ENCODE measurements at places on chromosomes 13 and 19.
A peak's percentile ranks its signal among the peaks of the same experiment; 100 is the strongest.

- peak; percentile 74 for DNase-seq
These were observed 14.7 kb downstream of the UBAC2 start for GRCh38 chr13:99215184-99215830.

DNA sequence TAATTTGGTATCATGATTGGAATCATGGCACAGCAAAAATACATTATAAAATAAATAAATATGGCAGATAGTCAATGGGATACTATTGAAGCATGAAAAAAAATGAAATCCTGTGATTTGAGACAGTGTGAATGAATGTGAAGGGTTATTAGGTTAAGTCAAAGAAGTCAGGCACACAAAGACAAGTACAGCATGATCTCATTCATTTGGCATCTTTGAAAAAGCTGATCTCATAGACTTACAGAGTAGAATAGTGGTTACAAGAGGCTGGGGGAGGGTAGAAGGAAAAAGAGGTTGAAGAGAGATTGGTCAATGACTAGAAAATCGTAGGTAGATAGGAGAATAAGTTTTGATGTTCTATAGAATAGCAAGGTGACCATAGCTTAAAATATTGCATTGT is 295.1 kb upstream of the SLITRK5 start:
- DNase-seq = no peak

GRCh38 chr13:25463496-25463895 is 91.7 kb downstream of the ATP8A2 start:
- no peak for DNase-seq

DNA sequence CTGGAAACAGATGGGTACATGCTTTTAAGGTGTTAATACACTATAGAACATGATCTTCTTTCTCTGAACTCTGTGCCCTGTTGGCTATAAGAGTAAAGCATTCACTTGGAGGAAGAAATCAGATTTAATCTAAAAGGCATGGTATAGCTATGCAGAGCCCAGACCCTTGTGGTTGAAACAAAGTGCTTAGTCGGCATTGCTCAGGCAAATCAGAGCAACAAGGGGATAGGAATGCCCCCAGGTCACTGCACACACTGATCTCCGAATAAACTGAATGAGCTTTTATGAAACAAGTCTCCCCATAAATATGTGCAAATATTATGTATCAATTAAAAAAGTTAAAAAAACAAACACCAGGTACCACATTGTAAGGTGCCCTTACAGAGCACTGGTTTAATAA is 52.0 kb upstream of the RGCC start:
- DNase-seq = no peak

- no peak for DNase-seq
These were observed 40.8 kb downstream of the CHST8 start for GRCh38 chr19:33662391-33663092.

DNA sequence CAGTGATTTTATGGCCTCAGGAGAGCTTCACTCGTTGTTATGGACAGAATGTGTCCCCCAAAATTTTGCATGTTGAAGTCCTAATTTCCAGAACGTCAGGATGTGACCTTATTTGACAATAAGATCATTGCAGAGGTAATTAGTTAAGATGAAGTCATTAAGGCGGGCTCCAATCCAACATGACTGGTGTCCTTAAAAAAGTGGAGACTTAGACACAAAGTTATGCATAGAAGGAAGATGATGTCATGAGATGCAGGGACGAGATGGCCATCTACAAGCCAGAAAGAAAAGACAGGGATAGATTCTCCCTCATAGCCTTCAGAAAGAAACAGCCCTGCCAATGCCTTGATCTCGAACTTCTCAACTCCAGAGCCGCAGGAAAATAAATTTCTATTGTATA is 25.8 kb upstream of the SPATA13 start:
- DNase-seq = no peak

DNA sequence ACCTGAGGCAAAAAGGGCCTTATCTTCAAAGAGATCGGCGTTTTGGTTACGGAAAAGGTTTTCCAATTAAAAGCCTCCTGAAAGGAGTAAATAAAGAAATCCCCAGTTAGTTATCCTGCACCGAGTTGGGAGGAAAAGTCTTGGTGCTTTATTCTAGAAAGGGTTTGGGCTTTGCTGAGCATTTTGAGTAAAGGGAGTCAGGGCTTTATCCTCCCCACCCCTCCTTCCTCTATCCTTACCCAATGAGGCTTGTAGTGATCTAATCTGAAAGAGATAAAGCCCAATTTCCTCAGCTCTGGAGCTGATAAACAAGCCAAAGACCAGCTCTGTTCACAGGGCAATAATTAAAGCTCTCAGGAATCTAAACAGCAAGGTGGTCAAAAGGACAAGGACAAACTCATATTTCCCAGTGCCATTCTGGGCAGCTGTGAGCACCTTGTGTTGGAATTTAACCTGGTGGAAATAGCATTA is 188.9 kb upstream of the TSC22D1 start:
- DNase-seq = no peak

- peak; percentile 38 for DNase-seq
These were observed at the start of gene KIRREL2 for GRCh38 chr19:35856546-35857149. Gene KIRREL2 (plus strand): TSS chr19:35856911. CDS start chr19:35857120, 209 bp downstream.

- DNase-seq = no peak
These were observed 133.6 kb upstream of the RNF113B start for GRCh38 chr13:98310485-98311199.

DNA sequence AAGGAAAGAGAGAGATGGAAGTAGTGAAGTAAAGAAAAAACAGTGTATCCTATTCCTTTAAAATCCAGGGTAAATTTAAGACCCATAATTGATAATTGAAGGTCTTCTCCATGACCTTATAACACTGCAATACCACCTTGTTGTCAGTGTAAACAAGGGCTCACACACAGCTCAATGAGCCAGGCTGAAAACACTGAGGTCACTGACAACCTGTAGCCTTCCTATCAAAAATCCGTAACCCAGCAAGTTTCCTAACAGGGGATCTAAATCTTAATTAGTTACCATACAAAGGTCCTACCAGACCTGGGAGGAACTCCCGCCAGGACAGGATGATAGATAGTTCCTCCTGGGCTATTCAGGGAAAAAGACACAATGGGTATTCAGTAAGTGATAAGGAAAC is 1677.1 kb downstream of the OLFM4 start:
- no peak for DNase-seq

DNA sequence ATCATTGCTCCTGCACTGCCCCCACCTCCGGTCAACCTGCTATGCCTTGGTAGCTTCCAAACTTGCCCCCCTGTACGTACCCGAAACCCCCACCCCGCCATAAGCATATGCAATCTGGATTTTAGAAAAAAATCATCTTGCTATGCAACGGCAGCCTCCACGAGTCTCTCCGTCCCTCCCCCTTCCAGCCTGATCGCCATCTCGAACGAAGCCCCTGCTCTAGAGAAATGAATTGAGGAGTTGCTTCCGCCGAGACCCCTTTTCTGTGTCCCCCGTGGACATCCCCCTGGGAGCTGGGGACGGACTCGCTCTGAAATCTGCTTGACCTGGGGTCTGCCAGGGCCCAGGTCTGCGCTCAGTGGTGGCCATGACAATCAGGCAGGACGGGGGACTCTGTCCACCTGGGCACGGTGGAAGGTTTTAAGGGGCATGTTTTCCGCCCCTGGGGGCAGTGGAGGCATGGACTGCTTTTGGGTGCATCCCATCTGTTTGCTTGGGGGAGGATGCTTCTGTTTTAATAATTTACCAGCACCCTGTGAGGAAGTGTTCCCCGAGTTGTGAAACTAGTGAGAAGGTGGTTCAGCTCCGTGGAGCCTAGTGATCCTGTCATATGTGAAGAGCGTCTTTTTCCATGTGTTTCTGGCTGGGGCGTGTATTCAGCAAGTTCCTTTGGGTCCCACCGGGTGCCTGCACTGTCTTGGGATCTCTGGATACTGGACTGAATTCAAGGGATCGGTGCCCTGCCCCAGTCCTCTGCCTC is 1.0 kb downstream of the KDM4B start:
- peak; percentile 25 for DNase-seq

DNA sequence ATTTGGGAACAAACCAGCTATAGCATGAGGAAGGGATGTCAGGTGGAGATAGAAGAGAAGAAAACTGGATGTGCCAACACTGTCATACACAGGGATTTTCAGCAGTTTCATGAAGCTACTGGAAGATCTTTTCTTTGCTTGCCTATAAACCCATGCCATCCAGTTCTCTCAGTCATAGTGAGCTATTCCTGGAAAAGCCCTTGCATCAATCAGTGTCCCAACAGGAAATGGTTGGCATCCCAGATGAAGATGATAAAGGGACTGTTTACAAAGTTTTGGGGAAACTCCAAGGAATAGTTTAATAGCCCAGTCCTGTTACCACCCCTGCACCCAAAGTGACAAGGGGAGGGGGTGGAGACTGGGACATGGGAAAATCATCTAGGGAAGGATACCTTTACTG is 58.5 kb upstream of the ARGLU1 start:
- no peak for DNase-seq

DNA sequence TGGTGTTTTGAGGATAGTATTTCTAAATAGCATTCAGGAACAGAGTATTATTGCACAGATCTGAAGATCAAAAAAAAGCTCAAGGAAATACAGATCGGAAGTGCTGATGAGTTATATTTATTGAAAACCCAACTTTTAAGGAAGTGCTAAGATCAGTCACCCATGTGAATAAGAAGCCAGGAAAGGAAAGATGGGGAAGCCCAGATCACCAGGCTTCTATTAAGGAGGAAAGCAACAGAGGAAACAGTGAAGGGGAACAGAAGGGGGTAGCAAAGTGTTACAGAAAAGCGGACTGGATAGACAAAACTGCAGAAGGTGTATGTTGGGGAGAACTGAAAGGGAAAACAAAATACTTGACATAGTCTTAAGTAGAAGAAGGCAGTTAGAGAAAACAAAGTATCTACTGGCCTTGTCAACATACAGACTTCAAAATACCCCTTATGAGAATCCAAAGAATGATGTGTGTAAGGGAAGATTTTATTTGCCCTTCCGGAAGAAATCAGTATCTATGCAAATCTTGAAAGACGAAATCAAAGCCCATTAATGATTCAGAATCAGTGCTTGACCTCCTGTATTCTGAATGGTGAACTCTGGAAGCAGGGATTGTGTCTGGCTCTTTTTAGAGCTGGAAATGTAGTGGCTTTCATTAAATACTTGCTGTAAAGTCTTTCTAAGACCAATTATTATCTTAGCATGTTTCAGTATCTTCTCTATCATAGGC is 12.1 kb downstream of the UFM1 start:
- DNase-seq = no peak

- DNase-seq = no peak
These were observed 9.0 kb upstream of the USP29 start for GRCh38 chr19:57110592-57111328.

DNA sequence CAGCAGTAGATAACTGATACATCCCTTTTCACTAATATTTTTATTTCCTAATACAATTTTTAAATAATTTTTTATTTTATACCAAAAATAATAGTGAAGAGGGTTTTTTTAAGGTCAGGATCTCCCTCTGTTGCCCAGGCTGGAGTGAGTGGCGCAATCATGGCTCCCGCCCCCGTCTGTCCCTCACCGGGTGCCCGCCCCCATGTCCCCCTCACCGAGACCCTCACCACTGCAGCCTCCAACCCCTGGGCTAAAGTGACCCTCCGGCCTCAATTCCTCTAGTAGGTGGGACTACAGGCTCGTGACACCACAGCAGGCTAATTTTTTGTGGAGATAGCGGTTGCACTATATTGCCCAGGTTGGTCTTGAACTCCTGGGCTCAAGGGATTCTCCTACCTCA is 17.8 kb upstream of the ZNF846 start:
- no peak for DNase-seq

- DNase-seq = no peak
These were observed 342.7 kb downstream of the ENOX1 start for GRCh38 chr13:43444081-43444480.

- no peak for DNase-seq
These were observed 2.2 kb downstream of the CAPNS1 start for GRCh38 chr19:36142046-36142445.

GRCh38 chr19:53883741-53884140 is 1.7 kb downstream of the PRKCG start:
- DNase-seq = no peak

GRCh38 chr13:50911081-50911631 is 1.6 kb downstream of the RNASEH2B start:
- no peak for DNase-seq

GRCh38 chr19:50959731-50960500 is 7.1 kb upstream of the KLK5 start:
- DNase-seq = no peak

DNA sequence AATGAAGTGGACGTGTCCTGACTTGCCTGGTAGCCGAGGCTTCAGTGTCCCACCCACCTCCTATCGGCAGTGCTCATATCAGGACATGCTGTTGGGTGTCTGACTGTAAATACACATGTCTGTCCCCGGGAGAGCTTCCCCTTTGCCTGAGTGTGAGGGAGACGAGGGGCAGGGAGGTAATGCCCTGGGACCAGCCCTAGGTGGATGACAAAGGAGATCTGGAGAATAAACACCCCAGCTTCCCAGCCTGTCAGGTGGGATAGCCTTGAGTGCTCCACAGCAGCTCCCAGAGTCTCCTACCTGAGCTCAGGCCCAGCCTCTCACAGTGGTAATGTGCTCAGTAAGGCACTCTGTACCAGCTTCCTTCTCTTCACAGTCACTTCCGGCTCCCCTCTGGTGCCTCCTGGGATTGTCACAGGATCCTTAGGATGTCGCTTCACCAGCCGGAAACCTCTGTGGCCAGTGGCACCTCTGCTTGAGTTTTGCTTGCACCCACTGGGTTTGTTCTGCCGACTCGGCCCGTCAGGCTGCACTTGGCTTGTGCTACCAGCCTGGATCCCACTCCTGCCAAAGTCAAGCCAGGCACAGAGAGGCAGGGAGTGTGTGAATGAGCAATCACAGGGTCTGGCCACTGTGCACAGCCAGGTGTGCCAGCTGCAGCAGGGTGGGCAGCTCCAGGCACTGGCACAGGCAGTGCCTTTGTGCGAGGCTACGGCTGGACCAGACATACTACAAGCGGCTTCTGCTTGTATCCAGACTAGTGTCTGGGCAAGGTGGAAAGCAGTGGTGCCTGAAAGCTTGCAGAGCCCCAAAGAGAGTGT is 54.4 kb upstream of the RGCC start:
- no peak for DNase-seq

DNA sequence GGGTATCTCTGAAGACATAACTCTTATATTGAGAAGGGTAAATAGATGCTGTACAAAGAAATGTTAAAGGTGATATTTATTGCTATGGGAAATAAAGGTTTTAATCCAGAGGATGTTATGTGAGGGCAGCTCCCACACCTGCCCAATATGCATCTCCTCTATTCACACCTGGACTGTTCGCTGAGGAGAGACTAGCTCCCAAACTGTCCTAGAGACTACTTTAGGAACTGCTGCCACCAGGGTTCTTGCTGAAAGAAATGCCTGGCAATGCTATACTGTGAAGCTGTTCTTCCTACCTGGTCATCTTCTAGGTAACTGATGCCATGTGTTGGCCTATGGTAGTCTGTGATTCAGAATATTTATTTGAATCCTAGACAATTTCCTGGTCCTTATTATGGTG is 1421.5 kb upstream of the SPRY2 start:
- no peak for DNase-seq

DNA sequence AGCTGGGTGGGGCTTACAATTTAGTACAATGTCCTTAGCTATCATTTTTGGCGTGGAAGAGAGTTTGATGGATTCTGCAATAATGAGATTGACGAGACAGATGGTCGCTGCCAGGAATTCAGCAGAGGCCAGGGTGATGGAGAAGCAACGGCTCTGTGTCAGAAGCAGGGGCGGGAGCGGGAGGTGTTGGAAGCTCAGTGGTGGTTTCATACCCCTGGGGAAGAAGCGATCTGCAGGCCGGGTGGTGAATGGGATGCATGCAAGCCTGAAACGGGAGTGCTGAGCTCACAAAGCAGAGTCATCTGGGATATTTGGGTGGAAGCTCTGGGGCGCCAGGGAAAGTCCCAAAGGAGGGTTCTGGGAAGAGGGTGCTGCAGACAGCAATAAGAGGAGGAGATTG is 370.8 kb downstream of the ZNF536 start:
- DNase-seq = no peak
